ENCODE measurements at places on chromosomes 1 and 21.

GRCh38 chr1:57752843-57753242 is 329.0 kb upstream of the DAB1 start:
- DNase-seq, result no peak

DNA sequence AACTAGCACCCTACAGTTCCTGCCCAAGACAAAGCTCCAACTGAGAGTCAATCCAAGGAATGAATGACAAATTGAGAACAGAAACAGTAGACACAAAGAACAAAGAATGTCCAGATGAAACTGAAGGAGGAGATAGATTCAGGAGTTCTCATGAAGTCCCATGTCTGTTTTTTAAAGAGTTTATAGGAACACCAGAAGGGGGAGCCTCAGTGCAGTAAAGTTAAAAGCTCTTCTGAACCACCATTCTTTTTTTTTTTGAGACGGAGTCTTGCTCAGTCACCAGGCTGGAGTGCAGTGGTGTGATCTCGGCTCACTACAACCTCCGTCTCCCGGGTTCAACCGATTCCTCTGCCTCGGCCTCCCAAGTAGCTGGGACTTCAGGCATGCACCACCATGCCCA is 323.6 kb downstream of the MRPL39 start:
- peak; percentile 46 for DNase-seq

DNA sequence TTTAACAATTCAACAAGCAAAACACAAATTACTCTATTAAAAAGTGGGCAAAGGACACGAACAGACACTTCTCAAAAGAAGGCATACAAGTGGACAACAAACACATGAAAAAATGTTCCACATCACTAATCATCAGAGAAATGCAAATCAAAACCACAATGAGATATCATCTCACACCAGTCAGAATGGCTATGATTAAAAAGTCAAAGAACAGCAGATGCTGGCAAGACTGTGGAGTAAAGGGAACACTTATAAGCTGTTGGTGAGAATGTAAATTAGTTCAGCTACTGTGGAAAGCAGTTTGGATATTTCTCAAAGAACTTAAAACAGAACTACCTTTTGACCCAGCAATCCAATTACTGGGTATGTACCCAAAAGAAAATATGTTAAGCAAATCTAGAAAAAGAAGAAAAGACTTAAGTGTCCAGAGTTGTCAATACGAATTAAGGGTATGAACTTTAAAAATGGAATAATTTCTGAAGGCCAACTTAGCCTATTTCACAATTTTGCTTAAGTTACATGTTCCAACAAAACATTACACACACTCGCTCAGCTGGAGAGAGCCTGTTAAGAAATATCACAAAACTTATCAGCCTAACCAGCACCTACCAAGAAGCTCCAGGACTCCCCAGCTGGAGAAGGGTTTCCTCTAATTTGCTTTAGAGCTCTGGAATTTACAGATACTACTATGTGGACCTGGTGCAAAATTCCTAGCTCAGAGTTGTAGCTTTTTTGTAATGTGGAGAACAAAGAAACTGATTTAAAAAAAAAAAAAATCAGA is 232.1 kb downstream of the DUSP10 start:
- DNase-seq, result no peak

DNA sequence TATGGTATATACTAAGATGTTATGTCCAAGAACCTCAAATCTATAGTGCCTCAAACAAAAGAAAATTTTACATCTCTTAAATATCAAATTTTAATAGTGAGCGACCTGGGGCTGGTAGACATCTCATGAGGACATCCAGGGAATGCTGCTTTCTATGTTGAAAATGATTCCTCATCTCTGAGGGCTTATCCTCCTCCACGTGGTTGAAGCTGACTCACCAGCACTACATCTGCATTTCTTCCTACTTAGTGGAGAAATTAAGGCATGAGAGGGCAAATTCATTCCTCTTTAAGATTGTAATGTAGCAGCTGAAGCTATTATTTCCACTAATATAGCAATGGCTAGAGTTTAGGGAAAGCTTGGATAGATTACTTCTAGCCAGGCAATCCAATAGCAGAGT is 529.5 kb downstream of the COL11A1 start:
- DNase-seq, result peak; percentile 13

DNA sequence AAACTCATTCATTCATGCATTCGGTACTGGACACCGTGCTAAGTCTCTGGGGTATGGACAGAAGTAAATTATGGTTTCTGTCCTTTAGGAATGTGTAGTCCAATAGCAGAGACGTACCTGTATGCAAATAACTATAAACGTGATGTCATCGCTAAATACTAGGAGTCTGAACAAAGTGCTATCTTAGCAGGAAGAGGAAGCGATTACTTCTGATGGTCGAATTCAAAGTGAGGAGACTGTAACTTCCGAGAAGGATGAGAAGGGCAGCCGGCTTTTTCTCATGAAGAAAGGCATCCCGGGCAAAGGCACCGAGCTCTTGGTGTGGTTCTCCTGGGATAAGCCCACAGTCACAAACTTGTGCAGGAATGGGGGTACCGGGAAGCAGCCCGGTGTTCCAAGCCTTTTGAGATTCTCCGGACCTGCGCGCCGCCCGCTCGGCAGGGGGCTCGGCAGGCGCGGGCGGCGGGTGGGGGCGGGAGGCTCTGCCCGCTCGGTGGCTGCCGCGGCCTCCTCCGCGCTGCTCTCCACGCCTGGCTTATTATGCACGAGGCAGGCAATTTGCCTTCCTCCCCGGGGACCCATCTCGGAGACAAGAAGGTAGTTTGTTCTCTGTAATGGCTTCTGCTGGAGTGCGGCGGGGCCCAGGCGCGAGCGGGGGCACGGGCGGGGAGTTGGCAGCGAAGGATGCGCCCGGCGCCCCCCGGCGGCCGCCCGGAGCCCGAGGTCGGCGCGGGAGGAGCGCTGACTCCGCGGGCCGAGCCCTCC is 67.5 kb upstream of the CD1D start:
- DNase-seq, result peak; percentile 42

- DNase-seq, result no peak
Measured at GRCh38 chr1:216626394-216627067, 96.7 kb downstream of the ESRRG start.

DNA sequence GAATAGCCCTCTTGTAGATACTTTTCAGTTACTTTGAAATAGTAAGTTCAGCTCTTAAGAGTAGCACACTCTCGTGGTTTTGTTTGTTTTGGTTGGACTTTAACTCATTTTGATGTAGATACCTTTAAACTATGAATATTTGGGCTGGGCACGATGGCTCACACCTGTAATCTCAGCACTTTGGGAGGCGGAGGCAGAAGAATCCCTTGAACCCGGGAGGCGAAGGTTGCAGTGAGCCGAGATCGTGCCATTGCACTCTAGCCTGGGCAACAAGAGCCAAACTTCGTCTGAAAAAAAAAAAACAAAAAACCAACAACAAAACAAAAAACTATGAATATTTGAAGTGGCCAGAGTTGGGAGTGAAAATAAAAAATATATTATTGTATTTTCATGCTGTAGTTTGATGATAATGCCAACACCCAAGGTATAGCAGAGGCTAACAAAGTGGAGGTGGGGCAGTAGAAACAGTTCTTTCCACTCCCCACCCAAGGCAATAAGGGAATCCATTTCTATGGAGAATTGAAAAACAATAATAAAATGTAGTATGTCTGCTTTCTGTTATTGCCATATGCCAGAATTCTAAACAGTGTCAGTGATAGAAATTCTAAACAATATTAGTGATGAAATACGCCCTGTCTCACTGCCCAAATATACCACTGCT is 1.7 kb downstream of the ZNF326 start:
- no peak for DNase-seq

- DNase-seq, result no peak
Measured at GRCh38 chr1:208169081-208169879, 74.9 kb downstream of the PLXNA2 start.

DNA sequence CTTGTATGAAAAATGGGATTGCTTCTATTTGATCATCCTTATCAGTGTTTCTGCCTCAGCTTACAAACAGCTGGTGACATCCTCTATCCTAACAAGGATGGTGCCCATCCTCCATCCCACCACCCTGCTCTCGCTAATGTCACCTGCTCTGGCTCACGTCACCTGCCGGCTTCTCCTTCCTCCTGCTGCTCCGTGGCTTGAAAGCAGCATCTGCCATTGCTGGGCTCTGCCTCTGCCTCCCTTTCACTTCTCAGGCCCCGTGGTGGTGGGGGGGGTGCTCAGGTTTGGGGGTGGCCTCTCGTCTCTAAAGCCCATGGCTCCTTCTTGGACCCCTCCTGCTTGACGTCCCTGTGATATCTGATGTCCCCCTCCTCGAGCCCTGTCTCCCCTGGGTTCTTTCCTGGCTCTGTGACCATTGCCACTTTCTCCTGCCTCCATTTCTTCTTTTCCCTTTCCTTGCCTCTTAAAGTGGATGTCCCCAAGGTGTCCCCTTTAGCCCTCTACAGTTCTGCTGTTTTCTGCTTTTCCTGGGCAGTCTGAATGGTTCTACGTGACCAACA is 135.5 kb upstream of the ERRFI1 start:
- DNase-seq, result no peak

DNA sequence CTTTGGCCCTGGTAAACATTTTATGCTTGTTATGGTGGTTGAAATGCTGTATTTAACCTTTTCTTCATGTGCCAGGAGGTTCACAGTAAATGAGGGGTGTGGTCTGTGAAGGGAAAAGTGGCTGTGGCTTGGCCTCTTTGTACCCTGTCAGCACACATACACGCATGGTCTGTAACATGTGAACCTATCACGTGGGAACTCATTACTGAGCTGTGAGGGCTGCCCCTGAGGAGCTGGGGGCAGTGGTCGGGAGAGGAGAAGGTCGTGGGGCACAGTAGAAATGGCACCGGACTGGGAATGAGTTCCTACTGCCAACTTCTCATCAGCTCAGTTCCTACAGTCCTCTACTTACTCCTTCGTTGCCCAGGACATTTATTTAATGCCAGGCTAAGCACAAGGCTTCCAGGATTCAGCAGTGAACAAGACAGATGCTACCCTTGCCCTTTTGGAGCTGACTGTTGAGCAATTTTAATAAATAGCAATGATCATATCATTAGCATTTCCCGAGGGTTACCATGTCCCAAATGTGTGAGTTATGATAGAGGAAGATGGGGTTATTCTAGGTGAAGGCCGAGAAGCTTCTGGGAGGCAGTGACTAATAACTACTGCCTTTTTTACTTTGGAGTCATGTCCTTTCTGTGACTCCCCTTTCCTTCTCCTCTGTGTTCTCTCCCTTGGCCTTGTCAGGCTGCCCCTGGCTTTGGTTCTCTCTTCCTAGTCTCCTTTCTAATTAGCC is 38.8 kb downstream of the DDR2 start:
- peak; percentile 21 for DNase-seq
